Endothelial cell of umbilical vein (primary cell): ENCODE measurements at places on chromosomes 1 and 21.

GRCh38 chr1:244196571-244197285, 145.6 kb downstream of the ZBTB18 start:
- no peaks in the 10 kb centered on the region for H3K36me3 ChIP-seq
- no peaks in the 10 kb centered on the region for H3K4me1 ChIP-seq
- DNase-seq = no peak
- no peaks in the 10 kb centered on the region for H3K27me3 ChIP-seq
- no peak overlapping the region for H3K4me3 ChIP-seq

- peak; percentile 70 for DNase-seq
- peaks cover 14% of the 10 kb centered on the region for H3K4me1 ChIP-seq
Measured at GRCh38 chr21:38355992-38356781, 99.4 kb downstream of the KCNJ15 start.

DNA sequence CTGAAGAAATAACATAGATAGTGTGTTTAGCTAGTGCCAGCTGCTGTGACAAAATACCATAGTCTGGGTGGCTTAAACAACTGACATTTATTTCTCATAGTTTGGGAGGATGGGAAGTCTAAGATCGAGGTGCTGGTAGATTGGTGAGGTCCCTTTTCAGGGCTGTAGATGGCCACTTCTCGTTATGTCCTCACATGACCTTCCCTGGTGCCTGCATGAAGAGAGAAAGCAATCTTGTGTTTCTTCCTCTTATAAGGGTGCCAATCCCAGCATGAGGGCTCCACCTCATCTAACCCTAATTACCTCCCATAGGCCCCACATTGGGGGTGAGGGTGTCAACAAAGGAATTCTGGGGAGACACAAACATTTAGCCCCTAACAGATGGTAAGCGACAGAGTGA, 9.3 kb downstream of the MTARC2 start:
- DNase-seq = no peak
- no peak overlapping the region for H3K27ac ChIP-seq
- H3K4me3 ChIP-seq = no peak overlapping the region
- H3K36me3 ChIP-seq = peaks cover 12% of the 10 kb centered on the region
- no peaks in the 10 kb centered on the region for H3K27me3 ChIP-seq

- no peaks in the 10 kb centered on the region for H3K4me1 ChIP-seq
- no peaks in the 10 kb centered on the region for H3K36me3 ChIP-seq
- H3K27ac ChIP-seq = no peak overlapping the region
- H3K27me3 ChIP-seq = no peaks in the 10 kb centered on the region
- H3K4me3 ChIP-seq = no peak overlapping the region
- DNase-seq = no peak
Measured at GRCh38 chr1:15578921-15579682, 5.7 kb downstream of the AGMAT start.

GRCh38 chr1:158145173-158145719, 35.4 kb upstream of the CD1D start:
- H3K36me3 ChIP-seq = no peaks in the 10 kb centered on the region
- no peak overlapping the region for H3K27ac ChIP-seq
- H3K4me1 ChIP-seq = peaks cover 14% of the 10 kb centered on the region
- peak; percentile 17 for DNase-seq
- no peaks in the 10 kb centered on the region for H3K27me3 ChIP-seq
- no peak overlapping the region for H3K4me3 ChIP-seq
